ENCODE measurements at places on chromosomes 4 and X.
A peak's percentile ranks its signal among the peaks of the same experiment; 100 is the strongest.

- DNase-seq, result no peak
Observed at GRCh38 chrX:77561372-77561771, 114.2 kb downstream of the FGF16 start.

GRCh38 chr4:155748039-155748438 lies 10.8 kb upstream of the GUCY1B1 start:
- DNase-seq, result no peak

DNA sequence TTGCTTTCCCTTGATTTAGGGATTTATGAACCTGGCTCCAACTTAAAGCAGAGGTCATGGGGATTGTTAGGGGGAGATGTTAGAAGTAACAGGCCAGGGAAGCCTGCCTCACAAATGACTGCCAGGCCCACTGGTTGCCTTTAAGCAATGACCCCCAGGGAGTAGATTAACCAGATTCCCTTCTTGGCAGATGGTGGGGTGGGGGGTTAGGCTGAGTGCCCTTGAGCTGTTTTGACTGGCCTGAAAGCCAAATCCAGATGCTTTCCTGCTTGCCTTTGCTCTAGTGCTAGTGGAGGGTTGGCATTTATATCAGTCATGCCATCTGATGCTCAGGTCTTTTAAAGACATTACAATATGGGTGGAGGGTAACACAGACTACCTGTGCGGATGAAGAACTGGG lies 128.1 kb downstream of the TMEM164 start:
- no peak for DNase-seq

GRCh38 chr4:156576946-156577345 lies 394.7 kb downstream of the PDGFC start:
- DNase-seq, result no peak

DNA sequence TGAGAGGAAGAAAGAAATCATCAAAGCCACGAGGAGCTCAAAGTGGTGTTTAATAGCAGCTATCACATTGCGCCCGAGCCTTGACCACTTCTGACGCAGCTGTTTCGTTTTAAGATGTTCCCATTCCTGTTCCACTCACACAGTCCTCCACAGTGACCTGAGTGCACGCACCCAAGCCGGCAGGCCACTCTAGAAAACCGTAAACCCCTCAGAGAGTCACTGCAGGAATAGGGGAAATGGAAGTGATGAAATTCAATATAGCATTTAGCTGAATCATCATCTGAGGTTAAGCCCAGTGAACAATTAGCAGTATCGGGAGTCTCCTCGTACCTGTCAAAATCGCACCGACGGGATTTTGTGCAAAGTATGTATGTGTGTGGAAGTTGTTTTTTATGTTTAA lies 17.9 kb upstream of the HAND2 start:
- DNase-seq, result no peak

DNA sequence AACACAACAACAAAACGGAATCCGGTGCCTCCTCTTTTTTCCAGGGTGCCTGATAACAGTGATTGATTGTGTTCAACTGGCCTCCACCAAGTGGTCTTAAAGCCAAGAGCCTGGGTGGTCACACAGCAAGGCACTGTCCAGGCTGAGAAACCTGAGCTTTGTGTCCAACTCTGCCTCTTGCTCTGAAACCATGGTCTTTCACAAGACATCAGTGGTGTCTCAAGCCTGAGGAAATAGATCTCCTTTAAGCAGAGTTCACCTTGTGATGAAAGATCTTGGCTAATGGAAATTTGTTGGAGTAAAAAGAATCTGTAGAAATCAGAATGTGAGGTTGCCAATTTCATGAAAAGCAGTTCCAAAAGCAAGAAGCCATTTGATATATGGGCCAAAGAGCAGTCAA lies 47.3 kb upstream of the ACSL1 start:
- no peak for DNase-seq

GRCh38 chrX:150547375-150548115 lies 20.9 kb upstream of the MTM1 start:
- DNase-seq, result peak; percentile 78

- no peak for DNase-seq
Observed at GRCh38 chr4:77816546-77816945, 2.6 kb downstream of the CNOT6L start.

DNA sequence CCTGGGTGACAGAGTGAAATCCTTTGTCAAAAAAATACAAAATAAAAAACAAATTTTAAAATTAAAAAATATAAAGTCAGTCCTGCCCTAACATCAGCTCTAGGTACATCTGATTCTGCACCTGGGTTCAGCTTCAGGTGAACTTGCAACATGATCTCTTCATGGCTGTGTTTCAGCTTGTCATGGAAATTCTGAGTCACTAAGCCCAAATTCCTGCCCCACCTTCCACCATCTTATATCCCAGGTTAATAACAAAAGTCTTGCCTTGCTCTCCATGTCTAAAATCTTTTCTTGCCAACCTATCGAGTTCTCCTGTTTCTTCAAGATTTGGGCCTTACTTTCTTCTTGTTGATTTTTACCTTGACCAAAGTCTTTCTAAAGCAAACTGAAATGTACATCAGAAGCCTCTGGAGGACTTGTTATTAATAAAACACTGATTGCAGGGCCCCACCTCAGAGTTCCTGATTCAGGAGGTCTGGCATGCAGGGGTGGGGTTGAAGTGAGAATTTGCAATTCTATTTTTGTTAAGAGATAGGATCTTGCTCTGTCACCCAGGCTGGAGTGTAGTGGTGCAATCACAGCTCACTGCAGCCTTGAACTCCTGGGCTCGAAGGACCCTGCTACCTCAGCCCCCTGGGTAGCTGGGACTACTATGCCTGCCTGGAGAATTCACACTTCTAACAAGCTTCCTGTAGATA lies 125.8 kb upstream of the VCX3A start:
- no peak for DNase-seq

DNA sequence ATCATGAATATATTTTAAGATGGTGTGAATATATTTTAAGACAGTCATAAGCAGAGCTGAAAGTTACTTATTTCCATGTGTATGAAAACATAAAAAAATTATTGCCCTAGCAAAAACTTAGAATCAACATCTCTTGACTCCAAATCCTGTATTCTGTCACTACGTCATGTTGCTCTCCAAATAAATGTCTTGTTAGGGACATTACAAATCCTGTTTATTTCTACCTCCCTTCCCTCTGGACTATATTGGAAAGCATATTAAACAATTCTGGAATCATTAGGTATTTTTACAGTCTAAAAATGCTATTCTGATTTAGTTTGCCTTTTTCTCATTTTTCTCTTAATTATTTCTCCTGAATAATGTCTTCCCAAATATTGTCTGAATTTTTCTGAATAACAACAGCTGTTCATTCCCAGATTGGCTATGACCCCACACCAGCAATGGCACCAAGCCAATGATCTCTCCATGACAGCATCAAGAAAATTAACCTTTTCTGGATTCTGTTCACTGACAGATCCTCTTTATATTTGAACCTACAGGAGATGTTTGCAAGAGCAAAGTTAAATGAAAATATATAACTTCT lies 523.1 kb downstream of the IQCM start:
- DNase-seq, result no peak

GRCh38 chrX:152735860-152736511 lies 2.4 kb downstream of the MAGEA12 start:
- DNase-seq, result no peak

DNA sequence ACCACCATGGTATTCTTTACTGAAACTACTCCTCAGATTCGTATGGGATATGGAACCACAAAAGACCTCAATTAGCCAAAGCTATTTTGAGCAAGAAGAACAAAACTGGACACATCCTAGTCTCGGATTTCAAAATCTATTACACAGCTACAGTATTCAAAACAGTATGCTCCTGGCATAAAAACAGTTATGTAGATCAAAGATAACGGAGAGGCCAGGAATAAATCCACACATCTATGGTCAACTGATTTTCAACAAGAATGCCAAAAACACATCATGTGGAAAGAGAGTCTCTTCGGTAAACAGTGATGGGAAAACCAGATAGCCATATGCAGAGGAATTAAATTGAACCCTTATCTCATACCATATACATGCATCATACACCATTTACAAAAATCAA lies 155.3 kb downstream of the SPCS3 start:
- no peak for DNase-seq

GRCh38 chr4:115228851-115229250 lies 115.4 kb upstream of the NDST4 start:
- DNase-seq, result no peak

- no peak for DNase-seq
Observed at GRCh38 chr4:67897686-67898085, 13.9 kb upstream of the TMPRSS11D start.

- DNase-seq, result no peak
Observed at GRCh38 chr4:183256343-183256742, 63.7 kb downstream of the CLDN22 start.

GRCh38 chrX:56564164-56564885 lies 898 bp downstream of the UBQLN2 start:
- DNase-seq, result no peak

DNA sequence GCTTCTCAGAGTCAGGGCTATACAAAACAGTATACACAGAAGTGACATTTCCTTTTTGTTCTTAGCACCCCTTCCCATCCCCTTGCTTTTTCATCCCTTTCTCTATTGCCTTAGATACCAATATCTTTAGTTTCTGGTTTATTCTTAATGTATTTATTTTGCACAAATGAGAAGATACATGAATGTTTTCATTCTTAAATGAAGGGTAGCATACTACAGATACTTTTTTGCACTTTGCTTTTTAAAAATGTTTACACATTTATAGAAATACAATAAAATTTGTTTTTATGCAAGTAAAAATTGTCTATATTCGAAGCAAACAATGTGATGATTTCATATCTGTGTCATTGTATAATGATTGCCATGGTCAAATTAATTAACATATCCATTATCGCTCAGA lies 33.1 kb downstream of the TSPAN7 start:
- no peak for DNase-seq

DNA sequence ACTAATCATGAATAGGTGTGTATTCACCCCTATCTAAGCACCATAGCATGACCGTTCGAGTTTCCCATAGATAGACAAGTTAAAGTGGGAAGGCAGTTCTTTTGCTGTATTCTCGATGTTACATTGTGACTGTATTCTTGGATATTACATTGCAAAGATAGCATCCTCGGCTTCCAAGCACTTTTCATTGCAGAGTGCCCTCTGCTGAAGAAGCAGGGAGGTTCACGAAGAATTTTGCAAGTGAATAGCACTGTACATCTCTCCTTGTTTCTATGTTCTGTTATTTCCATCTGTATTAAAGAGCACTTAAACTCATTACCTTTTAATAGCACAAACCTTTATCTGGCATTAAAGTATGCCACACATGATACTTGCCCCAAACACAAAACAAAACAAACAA lies 426.7 kb upstream of the ARX start:
- no peak for DNase-seq

DNA sequence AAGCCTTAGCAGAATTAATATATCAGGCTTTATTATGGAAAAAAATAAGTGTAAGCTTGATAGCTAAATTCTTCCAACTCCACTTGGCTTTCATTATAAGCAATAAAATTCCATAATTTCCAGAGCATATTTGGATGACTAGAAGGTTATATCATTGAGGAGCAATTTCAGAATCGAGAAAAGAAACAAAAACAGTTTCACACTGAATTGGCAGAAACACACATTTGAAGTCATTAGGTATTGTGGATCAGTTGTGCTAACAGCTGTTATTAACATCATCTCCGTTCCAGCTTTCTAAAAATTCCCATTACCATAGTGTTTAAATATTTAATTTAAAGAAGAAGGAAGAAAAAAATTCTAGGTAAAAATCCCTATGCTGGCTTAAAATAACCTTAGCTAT lies 92.6 kb downstream of the ANTXR2 start:
- no peak for DNase-seq

DNA sequence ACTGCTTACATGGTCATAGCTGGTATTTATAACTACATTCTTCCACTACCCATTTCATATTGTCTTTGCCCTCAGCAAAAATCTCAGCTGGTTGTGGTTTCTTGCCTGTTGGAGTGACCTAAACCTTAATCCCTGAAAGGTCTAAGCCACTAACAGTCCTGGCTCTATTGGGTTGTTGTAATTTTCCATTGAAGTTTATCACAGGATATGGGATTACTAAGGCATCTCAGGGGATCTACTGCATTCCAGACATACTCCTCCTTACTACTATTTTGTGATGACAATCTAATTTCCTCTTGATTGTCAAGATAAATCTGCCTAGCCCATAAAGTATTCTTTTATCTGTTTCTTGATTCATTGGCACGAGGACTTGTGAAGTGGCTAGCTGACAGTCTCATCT lies 6.2 kb upstream of the OSTC start:
- no peak for DNase-seq

DNA sequence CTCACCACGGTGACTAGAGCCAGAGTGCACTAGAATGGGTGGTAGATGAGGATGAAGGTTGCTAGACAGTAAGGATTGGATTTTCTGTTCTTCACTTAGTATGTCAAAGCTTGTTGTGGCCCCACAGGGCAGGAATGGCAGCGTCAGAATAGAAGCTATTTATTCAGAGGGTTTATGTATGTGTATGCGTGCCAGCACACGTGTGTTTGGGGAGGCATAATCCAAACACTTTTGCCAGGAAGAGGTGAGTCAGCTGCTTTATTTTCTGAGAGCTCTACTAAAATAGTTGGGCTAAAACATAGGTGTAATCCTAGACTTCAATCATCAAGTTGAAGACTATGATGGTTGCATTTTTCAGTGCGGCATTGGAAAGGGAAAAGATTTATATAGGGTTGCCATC lies 1.2 kb upstream of the MAGEE2 start:
- DNase-seq, result no peak

GRCh38 chr4:99687120-99687519 lies 29.5 kb upstream of the C4orf54 start:
- DNase-seq, result no peak

GRCh38 chr4:182042945-182043344 lies 200.3 kb upstream of the TENM3 start:
- no peak for DNase-seq

GRCh38 chr4:7516096-7516772 lies 81.5 kb upstream of the PSAPL1 start:
- DNase-seq, result no peak

GRCh38 chrX:88604433-88605221 lies 142.4 kb upstream of the CPXCR1 start:
- DNase-seq, result no peak

DNA sequence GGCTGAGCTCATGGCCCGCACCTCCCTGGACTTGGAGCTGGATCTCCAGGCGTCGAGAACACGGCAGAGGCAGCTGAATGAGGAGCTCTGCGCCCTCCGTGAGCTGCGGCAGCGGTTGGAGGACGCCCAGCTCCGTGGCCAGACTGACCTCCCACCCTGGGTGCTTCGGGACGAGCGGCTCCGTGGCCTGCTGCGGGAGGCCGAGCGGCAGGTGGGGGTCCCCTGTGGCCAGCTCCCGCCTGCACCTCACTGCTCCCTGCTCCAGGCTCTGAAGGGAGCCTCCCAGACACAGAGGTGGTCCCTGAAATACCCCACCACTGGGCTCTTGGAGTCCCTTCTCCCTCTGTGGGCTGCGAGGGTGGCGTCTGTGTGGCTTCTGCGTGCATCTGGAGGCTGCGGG lies 18.0 kb upstream of the CLCN4 start:
- DNase-seq, result no peak

- DNase-seq, result no peak
Observed at GRCh38 chr4:137359691-137360315, 172.5 kb downstream of the PCDH18 start.

GRCh38 chrX:106903856-106904528 lies 851 bp upstream of the RIPPLY1 start:
- DNase-seq, result no peak

GRCh38 chr4:52098618-52099017 lies 47.5 kb downstream of the SPATA18 start:
- no peak for DNase-seq

Measured in upper lobe of left lung (tissue), 6 donors.